ENCODE measurements at places on chromosomes 3 and 15.
A peak's percentile ranks its signal among the peaks of the same experiment; 100 is the strongest.

- no peak for DNase-seq
These were observed 144.4 kb upstream of the EPHA3 start for GRCh38 chr3:88963003-88963402.

DNA sequence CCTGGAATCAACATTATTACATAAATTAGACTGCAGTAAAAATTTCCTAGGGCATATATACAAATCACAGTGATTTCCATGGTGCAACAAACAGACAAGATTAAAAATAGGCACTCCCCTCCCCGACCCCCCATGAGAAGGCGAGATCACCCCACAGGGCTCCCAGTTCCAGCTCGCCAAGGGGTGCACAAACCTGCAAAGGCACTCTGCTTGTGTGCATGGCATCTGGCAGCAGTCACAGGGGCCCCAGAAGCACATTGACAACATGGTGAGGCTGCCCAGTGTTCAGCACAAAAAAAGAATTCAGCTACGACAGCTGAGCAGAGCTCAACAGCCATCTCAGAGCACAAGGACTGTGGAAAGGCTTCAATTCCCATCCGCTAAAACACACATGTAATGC, 19.2 kb upstream of the CERS3 start:
- DNase-seq, result no peak

GRCh38 chr15:34794590-34795206, 651 bp downstream of the ACTC1 start:
- DNase-seq, result no peak

DNA sequence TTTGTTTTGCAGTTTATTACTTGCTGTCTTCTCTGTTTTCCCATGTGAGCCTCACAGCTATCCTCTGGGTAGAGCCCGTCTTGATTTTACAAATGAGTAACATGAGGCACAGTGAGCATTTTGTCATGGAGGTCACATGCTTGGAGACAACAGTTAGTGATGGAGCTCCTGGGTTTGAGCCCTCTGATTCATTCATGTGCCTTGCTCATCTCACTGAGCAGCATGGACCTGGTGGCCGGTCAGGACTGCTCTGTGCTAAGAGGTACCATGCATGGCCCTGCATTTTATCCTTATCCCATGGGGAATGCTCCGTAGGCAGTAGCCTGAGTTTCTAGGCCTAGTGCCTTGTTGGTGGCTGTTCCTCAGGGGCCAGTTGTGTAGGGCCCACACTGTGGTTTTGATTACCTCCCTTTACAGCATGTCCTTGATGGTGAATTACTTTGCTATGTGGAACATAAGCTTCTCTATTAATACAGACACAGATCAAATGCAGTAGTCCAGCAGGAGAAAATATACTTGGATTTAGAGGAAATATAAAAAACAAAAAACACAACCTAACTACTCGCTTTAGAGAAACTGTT, 35.6 kb downstream of the MAP2K5 start:
- DNase-seq, result no peak

DNA sequence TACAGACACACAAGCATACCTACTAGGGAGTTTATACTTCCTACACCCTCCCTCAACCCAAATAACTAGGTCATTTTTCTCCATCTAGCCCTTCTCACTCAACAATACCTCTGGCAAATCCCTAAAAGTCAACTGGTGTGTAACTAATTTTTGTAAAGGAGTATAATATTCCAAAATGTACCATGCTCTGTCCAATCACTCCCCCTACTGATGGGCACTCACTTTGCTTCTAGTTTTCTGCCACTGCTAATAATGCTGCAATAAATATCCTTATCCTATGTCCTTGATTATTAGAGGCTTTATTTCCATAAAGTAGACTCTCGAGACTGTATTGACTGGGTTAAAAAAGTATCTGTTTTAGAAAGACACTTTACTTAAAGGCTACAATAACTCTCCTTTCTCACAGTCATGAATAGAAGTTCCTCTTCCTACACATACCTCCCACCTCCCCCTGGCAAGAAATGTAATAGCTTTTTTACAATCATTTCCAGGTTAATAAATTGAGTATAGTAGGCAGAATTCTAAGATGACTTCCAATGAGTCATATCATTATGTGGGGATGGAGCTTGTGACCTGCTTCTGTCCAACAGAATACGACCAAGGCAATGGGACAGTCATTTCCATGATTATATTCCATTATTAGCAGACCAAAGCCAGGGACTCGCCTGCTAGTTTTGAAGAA, 30.0 kb downstream of the SHQ1 start:
- peak; percentile 13 for DNase-seq

GRCh38 chr3:124519591-124520194, 210.6 kb upstream of the UMPS start:
- DNase-seq, result no peak

DNA sequence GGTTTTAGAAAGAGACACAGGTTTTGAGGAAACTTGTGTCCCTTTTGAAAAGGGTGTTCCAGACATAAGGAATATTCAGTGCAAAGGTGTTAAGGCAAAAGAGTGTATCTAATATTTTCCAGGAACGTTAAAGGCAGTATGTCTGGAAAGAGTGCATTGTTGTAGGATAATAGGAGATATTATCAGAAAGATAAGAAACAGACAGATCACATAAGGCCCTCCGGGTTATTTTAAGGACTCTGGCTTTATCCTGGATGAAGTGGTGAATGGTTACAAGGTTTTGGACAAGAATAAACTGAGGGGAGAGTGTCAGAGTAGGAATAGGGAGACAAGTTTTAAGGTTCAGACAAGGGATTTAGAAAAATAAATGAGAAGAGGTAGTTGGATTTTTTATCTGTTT, 493.7 kb upstream of the GRM7 start:
- no peak for DNase-seq

- no peak for DNase-seq
These were observed 11.2 kb upstream of the COL8A1 start for GRCh38 chr3:99627062-99627826.

GRCh38 chr3:180630371-180630770, 28.4 kb downstream of the TTC14 start:
- DNase-seq, result no peak

GRCh38 chr3:196440041-196440537, 7.9 kb upstream of the UBXN7 start:
- no peak for DNase-seq

DNA sequence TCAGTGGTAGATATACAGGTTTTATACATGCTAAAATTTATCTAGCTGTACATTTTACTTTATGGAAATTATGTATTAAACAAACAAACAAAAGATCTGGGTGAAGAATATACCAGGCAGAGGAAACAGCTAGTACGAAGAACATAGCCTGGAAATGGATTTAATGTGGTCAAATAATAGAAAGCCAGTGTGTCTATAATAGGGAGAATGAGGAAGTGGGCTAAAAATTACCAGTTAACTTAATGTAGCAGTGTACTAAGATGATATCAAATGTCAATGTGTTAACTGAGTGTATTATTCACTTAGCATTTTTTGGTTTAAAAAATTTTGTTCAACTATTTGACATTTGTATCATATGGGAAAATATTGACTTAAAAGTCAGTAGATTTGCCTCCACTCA, 22.8 kb upstream of the SLC15A2 start:
- DNase-seq, result no peak

DNA sequence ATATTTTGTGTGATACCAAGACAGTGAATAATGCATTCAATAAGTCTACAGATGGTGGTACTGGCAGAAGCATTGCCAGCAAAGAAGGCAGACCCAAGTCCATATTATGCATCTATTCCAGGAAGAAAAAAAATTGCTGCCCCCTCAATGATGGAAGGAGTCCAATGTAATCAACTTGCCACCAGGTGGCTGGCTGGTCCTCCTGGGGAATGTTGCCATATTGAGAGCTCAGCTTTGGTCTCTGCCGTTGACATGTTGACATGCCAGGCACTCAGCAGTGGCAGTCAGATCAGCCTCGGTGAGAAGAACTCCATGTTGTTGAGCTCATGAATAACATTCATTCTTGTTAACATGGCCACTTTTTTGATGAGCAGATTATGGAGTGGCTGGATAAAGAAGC, 298.5 kb downstream of the IGSF11 start:
- DNase-seq, result no peak

- DNase-seq, result no peak
These were observed 17.1 kb downstream of the PRR23E start for GRCh38 chr3:127209840-127210653.

- no peak for DNase-seq
These were observed 273.3 kb downstream of the NSUN3 start for GRCh38 chr3:94336046-94336753.

DNA sequence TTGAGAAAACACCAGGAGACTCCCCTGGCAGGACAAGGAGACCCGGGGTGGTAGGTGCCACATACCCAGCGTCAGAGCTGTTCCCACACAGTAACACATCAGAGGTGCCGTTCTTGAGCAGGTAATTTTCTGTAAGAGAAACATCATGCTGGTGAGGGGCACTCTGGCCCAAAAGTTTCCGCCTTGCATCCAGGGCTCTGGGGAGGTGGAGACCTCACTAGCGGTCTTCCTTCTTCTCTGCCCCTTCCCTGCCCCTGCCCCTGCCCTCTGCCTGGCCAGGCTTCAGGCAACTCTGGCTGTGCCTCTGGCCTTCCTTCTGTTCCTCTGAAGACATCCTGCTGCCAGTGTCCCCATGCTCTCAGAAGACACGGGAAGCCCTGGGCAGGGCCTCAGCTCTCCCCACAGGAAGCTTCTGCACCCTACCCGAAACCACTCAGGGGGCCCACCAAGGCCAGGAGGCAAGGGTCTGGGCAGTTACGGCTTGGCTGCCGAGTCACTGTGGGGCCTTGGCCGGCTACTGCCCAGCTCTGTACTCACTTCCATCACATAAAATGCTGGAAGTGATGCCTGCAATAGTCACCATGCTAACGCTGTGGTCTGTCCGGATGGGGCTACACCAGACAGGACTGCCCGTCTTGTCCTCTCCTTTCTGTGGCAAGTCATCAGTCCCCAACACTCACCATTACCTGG, 41.3 kb downstream of the SCN5A start:
- DNase-seq, result no peak

- DNase-seq, result no peak
These were observed 48.5 kb upstream of the FURIN start for GRCh38 chr15:90819850-90820249.

- DNase-seq, result no peak
These were observed 128.7 kb upstream of the BNIP2 start for GRCh38 chr15:59817834-59818233.

DNA sequence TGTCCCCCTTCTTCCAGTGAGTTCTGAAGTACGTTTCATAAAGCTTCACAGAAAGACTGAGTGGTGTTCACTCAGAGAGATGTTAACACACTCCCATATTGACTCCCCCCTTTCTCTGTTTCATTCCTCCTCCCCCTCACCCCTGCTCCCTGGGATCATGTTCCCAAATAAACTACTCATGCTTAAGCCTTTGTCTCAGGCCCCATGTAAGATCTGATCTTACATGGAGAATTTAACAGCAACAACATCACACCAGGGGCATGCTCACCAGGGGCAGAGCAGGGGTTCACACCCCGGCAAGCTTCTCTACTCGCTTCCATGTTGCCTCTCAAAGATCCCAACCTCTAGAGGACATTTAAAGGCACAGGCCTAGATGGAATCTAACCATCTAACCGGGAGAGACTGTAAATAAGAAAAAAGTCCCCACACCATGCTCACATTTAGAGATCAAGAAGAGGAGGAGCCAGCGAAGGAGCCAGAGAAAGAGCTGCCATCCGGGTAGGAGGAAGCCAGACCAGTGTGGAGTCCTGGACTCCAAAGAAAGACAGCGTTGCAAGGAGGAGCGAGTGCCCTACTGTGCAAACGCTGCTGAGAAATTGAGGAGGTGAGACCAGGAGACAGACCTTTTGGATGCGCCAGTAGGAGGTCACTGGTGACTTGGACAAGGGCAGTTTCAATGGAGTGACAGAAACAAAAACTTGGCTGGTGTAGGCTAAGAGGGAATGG, 21.4 kb upstream of the SRP14 start:
- DNase-seq, result no peak

GRCh38 chr3:69244039-69244438, 121.6 kb upstream of the LMOD3 start:
- DNase-seq, result no peak

GRCh38 chr3:177842743-177843734, 645.8 kb upstream of the TBL1XR1 start:
- DNase-seq, result no peak

GRCh38 chr3:196227121-196227561, 10.8 kb downstream of the SLC51A start:
- no peak for DNase-seq

DNA sequence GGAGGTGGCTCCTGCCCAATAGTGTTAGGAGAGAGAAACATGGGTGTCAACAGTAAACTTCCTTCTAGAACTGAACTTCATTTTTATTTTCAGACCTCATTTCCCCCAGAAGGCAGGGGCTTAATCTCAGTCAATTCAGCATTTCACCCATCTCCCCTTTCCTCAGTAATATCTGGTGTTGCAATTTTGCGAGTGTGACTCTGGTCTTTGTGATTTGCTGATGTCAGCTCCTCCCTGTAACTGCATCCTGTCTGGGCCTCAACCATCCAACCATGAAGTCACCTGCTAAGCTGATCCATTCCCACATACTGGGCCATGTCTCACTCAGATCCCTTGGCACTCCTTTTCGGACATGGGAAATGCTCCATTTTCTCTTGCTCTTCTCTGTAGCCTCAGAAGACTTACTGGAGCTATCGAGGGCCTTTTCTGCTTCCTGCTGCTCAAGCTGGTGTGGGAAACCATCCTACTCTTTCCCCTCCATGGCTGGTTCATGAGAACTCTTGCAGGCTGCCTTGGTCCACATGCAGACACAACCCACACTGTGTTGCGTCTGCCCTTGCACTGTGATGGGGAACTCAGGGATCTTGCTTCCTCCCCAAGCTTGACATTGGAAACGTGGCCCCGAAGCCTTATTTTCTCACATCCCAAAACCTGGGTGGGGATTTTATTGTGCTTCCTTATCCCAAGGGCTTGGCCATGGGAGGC, 24.6 kb downstream of the CCR4 start:
- DNase-seq, result no peak

GRCh38 chr3:196399485-196399945, 32.7 kb downstream of the UBXN7 start:
- no peak for DNase-seq

- DNase-seq, result no peak
These were observed 147.2 kb upstream of the SLC2A2 start for GRCh38 chr3:171173736-171174135.

- DNase-seq, result peak; percentile 55
These were observed 293.1 kb upstream of the CHRM5 start for GRCh38 chr15:33675246-33675645.

DNA sequence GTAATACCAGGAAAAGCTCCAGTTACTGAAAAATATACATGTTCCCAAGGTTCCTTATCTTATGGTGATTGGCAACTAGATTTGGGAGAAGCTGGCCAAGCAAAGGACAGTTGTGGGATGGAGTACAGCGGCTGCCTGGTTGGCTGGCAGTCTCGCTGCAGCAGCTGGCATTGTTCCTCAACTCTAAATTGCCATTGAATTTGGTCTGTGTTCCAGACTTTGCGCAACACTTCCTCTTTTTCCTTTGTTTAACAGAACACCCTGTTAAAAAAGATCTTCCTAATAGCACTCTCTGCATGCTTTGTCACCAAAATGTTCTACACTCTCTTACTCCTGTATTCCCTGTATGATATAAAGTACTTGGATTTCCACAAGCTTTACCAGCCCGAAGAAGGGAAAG, 420.6 kb upstream of the RBMS3 start:
- DNase-seq, result no peak
